ENCODE measurements at places on chromosomes 2 and 18. TPM values are rescaled to one million over a fixed set of nuclear protein-coding genes. Genes with fewer than 3 reads are reported as not detected.

GRCh38 chr18:5622905-5623304 lies 79.1 kb upstream of the EPB41L3 start:
- no peak for DNase-seq

The VWA3B gene
- total RNA-seq: not detected

GRCh38 chr18:47250391-47251046 lies 941 bp downstream of the SKOR2 start:
- no peak for DNase-seq

DNA sequence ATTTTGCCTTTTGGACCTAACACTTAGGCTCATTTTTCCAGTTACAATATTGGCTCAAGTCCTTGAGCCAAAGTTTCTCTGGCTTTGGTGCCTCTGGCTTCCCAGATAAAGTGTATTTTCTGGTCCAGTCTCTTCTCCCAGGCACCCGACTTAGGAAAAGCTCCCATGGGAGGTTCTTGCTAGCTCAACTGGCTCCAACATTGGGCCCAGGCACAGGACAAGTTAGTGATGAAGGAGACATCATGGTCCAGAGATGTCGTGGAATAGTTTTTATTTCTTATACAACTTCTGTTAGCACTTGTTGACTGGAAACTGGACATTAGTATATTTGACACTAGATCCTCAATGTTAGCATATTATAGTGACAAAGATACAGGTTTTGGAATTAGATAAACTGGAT lies 8.2 kb upstream of the ZEB2 start:
- no peak for DNase-seq

DNA sequence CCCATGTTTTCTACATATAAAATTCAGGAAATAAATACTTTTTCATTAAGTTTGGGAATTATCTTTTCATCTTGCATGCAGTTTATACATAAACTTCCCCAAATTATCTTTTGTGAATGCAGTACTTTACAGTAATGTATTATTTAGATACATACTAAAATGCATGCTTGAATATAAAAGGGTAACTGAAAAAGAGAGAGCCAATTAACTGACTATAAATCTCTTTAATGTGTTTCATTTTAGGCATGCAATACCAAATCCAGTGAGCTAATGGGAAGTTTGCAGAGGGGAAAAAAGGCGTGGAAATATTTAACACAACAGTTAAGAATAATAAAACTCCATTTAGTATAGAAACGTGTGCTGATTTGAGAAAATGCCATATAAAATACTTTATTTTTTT lies 39.2 kb downstream of the COL4A4 start:
- DNase-seq: no peak

DNA sequence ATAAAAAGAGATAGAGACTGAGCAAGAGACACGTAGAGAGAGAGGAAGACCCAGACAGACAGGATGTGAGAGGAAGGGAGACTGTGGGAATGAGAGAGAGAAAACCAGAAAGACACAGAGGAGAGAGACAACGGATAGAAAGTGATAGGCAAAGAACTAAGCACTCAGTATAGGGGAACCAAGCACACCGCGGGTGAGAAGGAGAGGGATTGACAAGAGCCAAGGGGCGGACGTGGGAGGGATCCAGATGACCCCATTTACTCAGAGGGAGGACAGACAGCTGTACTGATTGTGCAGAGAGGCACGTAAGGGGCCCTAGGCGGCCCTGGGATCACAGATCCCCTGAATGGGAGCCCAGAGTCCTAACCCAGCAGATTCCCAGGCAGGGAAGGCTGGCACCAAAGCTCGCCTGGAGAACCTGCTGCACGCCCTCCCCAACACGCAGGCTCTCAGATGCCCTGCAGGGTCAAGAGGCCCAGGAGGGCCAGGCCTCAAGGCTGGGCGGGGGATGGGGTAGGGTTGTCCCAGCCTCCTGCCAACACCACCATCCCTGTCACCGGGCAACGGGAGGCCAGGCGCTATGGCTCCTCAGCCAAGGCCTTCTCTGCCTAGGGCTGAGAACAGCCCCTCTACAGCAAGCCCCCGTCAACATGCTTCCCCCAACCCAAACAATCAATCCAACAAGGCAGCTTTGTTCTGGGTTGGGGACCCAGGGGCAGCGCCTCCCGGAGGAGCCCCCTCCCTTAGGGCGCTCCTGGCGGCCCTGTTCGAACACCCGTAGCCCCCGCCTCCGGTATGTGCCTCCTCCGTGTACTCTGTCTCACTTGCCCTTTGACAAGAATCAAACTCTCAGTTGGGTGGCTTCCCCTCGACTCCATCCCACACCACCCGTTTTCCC lies 579 bp downstream of the LOXL3 start:
- no peak for DNase-seq

The PRKAG3 gene
- not detected for total RNA-seq

- DNase-seq: no peak
These were observed 174.6 kb upstream of the PID1 start for GRCh38 chr2:229445501-229446211.

DNA sequence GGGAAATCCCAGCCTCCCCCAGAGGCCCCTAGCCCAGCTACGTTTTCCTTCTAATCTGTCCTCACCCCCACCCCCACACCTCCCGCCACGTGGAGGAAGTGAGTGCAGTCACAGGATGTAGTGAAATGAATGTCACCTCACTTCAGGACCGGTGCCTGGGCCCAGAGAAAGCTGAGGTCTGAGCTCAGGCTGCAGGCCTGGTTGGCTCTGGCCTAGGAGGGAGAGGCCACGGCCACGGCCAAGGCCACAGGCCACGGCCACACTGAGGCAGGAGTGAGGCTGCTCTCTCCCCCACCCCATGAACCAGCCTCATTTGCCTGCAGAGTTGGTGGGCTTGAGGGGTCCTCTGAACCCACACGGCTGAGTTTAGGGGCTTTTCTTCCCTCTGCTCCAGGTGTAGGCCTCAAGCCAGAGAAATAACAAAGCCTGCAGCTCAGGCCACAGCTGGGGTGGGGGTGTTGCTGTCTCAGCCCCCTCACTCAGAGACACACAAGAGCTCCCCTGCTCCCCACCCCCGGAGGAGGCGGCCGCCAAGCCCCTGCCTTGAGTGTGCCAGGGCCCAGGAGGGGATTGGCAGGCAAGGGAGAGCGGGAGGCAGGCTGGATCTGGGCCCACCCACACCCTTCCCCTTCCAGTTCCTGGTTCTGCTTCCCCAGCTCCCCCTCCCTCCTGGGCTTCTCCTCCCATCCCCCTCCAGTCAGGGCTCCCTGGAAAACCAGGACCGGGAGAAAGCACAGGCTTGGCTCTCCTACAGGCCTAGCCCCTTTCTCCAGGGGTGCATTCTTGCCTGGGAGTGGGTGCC lies 27.0 kb downstream of the DNMT3A start:
- peak; percentile 96 for DNase-seq

The CEP68 gene
- 8.0 TPM for total RNA-seq

The TUBA4B gene
- not detected for total RNA-seq

The CETN1 gene
- total RNA-seq: not detected

- no peak for DNase-seq
These were observed 138.4 kb downstream of the LAMA3 start for GRCh38 chr18:23827681-23828080.

DNA sequence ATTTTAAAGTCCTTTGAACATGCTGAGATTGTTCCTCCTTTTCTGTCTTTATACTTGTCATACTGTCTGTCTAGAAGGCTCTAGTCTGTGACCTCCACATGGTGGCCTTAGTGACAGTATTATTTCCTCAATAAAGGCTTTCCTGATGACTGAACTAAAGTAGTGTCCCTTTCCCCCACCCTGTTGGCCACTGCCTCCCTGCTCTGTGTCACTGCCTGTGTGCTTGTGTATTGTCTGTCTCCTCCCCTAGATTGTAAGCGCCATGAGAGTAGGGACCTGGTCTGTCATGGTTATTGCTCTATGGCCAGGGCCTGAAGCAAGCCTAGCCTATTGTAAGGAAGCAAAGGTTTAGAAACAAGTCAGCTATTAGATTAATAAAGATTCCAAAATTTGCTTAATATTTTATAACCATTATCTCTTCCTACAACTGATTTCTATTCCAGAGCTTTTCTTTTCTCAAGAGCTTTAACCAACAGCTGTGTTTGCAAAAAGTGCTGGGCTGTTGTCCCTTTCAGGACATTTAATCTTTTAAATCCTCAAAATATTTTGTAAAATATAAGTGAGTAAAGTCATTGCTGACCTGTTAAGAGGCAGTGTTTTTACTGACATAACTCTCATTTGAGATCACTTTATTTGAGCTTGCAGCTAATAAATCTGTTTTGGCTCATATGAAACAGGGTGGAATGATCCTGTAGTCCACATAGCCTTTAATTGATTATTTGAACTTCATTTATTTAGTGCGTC lies 35.5 kb downstream of the DIS3L2 start:
- no peak for DNase-seq

The SMYD1 gene
- not detected for total RNA-seq

DNA sequence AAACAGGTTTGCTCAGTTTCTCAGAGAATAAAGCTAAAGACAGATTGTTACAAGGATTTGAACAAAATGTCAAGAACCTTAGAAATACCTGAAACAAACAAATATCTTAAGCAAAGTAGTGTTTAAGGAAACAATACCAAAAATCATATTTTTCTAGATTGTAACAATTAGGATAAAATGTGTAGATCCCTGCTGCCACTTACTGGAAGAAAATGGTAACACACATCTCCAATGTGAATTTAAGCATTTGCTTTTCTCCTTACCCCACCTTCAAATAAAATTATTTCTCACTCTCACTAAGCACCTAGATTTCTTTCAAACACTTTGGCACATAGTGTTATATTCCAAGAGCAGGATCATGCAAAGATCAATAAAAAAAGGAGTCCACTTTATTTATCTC lies 34.9 kb downstream of the SUCLG1 start:
- DNase-seq: no peak

The EIF2AK3 gene
- total RNA-seq: 15.5 TPM

The POMC gene
- 4.2 TPM for total RNA-seq

- DNase-seq: no peak
These were observed 57.8 kb downstream of the PDE1A start for GRCh38 chr2:182368996-182369395.

DNA sequence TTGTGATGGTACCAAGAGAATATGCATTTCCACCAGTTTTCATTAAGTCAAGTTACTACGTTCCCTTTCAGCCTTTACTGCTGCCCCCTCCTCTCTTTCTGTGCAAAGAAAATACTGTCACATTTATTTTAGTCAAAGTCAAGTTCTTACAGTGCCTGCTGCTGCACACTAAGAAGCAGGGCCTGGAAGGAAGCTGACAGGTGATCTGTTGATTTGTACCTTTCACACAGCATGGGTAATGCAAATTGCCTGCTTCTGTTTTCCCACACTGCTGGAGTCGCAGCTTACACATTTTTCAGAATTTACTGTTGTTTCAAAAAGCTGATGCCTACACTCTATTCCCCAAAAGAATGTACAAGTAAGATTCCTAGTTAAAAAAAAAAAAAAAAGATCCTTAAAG lies 48.7 kb upstream of the CD226 start:
- DNase-seq: no peak

DNA sequence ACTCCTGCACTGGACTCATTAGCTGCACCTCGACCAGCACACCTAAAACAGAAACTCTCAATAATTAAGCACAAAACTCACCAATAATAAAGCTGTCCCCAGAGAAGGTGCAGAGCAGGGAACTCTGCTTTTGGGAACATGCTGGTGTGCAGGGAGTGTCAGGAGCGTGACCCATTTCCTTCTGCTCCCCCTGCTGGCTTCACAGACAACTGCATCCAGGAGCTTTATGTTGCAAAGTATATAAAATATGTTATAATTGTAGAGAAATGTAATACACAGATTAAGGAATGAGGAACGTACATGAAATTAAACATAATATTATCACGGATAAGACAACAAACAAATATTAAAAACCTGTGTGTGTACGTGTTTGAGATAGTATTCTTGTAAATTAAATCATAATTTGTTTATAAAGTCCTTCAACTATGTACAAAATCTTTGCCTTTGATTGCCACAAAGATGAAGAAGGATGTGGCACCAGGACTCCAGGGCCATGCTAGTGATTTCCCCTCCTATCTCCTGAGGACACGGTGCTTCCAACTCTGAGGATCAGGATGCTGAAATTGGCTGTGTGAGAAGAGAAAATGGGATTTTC lies 68.6 kb upstream of the MAL start:
- peak; percentile 51 for DNase-seq

DNA sequence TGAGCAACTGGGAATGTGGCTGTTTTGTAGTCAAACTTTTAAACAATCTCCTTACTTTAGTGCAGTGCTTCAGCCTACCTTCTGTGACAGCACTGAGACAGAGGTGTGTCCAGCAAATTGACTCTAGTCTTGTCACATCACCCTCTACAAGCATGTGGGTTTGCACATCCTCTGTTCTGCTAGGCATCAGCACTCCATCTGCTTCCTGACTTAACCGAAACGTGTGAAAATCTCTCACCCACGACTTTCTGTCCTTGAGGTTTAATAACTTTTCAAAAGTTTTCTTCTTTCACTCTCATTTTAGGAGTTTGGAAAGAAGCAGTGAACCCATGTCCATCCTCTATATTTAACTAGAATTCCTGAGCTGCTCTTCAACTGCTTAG lies 42.6 kb downstream of the TTR start:
- DNase-seq: no peak

The ACADL gene
- total RNA-seq: not detected

GRCh38 chr2:239009589-239009961 lies 161.7 kb downstream of the TWIST2 start:
- no peak for DNase-seq

- DNase-seq: no peak
These were observed 373.9 kb downstream of the GPD2 start for GRCh38 chr2:156810094-156810493.

The NEU2 gene
- not detected for total RNA-seq

DNA sequence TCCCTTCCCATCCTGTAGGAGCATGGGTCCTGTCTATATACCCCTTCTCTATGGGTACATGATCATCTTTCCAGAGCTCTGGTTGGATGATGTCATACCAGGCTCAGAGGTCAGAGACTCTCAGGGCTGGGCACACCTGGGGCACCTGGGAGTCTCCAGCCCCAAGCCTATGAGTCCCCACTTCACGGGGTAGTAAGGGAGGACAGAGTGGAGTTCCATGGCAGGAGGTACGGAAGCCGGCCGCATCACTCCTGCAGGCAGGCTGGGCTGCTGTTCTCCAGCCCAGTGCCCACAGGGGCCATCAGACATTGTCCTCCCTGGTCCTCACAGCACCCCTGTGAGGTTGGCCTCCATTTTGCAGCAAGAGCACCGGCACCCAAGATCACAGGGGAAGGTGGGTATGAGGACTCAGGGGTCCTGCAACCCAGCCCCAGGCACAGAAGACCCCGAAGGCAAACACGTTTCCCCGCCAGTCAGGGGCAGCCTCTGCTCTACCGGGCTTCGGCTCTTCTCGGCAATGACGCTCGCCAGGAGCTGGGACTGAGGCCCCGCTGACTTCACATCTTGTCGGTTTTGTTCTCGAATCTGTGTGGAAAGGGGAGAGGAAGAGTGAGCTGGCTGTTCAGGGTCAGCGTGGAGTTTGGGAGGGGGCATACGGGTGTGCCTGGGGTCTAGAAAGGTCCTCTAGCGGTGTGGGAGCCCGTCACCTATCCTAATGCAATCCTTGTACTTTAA lies 91.5 kb downstream of the ADD2 start:
- no peak for DNase-seq

Data from activated CD4-positive, alpha-beta memory T cell treated with anti-CD3 and anti-CD28 coated beads for 36 hours (primary cell).